Fibroblast of skin of left quadriceps (primary cell): ENCODE measurements at places on chromosomes 1 and 21.
A peak's percentile ranks its signal among the peaks of the same experiment; 100 is the strongest.

GRCh38 chr1:112599477-112599876 lies 19.5 kb downstream of the ST7L start:
- no peak for DNase-seq

DNA sequence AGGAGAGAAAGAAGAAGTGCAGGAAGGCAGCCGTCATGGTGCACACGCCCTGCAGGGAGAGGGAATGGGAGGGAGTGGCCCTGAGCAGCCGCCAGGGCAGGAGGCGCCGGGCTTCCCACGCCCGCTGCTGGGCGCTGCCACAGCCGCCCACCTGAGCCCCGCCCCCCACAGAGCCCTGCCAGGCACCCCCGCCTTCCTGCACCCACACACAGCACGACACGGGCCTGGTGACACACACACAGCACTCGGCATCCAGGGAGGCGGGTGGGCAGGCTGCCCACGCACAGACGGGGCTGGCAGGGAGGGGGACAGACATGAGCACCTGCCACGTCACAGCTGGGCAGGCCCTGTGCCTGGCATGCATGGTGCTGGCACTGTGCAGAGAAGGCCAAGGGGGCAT lies 27.5 kb downstream of the ADGRB2 start:
- DNase-seq = no peak

DNA sequence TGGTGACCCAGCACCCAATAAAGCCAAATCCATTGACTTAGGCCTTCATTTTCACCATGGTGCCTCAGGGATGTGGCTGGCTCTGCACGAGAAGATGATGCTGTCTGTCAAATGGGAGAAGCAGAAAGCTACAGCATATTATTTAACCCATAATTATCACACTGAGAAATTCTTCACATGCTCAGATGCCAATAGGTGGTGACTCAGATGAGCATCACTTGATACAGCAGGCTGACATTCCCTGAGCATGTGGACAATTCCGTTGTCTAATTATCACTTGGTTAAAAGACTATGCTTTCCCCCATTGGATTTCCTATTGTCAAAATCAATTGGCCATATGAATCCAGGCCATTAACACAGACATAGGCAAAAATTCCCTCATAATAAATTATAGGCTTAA lies 44.0 kb upstream of the HSD3B1 start:
- no peak for DNase-seq

DNA sequence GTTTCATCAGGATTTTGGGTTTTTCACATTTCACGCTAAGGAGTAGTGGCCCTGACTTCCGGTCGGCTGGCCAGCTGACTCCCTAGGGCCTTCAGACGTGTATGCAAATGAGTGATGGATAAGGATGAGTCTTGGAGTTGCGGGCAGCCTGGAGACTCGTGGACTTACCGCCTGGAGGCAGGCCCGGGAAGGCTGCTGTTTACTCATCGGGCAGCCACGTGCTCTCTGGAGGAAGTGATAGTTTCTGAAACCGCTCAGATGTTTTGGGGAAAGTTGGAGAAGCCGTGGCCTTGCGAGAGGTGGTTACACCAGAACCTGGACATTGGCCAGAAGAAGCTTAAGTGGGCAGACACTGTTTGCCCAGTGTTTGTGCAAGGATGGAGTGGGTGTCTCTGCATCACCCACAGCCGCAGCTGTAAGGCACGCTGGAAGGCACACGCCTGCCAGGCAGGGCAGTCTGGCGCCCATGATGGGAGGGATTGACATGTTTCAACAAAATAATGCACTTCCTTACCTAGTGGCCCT lies 23.1 kb upstream of the TNFRSF1B start:
- peak; percentile 50 for DNase-seq

GRCh38 chr21:25744854-25745253 lies 10.1 kb downstream of the GABPA start:
- no peak for DNase-seq

DNA sequence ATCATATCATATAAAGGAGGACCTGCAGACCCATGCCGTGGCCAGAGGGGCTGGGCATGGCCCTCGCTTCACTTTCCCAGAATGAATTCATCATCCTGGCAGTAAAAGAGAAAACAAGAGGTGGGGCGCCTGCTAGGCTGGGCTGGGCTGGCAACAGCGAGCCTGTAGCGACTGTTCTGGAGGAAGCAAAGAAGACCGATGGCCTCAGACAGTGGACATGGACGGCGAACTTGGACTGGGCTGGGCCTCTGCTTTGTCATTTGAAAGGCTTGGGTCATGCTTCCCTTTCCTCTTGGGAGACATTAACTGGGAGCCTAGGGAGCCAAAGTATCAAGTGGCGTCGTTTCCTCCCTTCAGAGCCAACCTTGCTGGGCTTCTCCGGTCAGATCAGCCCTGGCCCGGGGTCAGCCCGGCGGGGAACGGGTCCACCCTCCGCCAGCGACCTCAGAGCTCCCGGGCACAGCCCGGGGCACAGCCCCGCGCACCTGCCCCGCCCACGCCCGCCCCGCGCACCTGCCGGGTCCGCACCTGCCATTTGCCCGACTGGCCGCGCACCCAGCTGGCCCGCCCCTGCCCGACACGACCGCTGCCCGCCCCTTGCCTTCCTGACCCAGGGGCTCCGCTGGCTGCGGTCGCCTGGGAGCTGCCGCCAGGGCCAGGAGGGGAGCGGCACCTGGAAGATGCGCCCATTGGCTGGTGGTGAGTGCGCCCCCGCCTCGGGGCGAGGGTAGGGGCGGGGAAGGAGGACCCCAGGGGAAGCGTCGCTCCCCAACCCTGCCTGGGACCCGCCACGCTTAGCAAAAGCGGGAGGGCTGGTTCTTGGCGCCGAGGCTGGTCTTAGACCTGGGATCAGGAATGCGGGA lies at the start of gene FAM3B:
Gene FAM3B, plus strand, starts transcription at position 602 of the 863 bp plus-strand sequence. Its CDS starts 79 bp downstream, at position 681.
- DNase-seq = no peak

- no peak for DNase-seq
These were observed 15.3 kb downstream of the RSPH1 start for GRCh38 chr21:42480736-42481135.

- no peak for DNase-seq
These were observed 7.4 kb downstream of the SLC16A4 start for GRCh38 chr1:110383251-110383990.

- DNase-seq = no peak
These were observed 1.8 kb upstream of the TBX15 start for GRCh38 chr1:118989878-118990378.

- DNase-seq = peak; percentile 29
These were observed 53.9 kb upstream of the ASPM start for GRCh38 chr1:197200272-197200899.

DNA sequence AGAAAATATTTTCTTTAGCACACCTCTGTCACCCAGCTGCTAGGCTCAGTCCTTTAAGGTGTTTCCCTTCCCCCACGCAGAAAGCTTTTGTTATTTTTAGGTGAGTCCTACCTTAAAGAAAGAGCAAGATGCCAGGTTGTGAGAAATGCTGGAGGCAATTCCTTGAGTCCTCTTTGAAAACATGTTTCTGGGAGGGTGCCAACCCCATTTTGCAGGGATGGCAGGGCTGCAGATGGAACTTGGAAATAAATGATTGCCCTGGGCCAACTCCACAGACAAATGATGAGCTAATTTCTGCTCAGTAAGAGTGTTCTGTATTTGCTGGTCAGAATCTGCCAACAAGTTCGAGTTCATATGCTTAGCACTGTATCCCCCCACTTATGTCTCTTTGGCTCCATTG lies 119.2 kb upstream of the RAB3GAP2 start:
- DNase-seq = no peak

DNA sequence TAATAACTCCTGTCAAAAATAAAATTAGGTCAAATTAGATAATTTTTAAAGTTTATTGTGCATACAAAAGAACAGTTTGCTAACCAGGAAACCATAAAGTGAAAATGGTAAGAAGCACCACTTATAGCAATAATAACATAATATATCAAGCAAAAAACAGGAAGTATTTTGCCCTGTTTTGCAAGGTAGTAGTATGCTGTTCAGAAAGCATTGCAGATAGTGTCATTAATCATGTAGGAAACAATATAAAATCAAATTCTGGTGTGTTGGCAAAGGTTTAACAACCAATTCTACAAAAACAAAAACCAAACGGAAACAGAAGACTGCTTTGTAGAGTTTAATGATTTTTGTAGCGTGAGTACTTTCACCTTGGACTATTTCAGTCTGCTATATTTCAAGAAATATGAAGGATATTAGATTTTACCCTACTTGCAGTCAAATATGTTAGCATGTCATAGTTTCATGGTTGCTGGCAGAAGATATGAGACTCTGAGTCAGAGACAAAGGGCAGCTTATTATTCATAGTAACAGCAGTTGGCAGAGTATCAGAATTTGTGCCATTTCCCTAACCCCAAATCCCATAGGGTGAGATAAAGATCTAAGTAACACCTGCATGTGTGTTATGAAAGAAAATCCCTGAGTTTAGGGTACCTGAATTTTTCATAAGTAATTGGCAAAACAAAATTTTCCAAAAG lies 729.0 kb upstream of the BRINP3 start:
- peak; percentile 2 for DNase-seq

DNA sequence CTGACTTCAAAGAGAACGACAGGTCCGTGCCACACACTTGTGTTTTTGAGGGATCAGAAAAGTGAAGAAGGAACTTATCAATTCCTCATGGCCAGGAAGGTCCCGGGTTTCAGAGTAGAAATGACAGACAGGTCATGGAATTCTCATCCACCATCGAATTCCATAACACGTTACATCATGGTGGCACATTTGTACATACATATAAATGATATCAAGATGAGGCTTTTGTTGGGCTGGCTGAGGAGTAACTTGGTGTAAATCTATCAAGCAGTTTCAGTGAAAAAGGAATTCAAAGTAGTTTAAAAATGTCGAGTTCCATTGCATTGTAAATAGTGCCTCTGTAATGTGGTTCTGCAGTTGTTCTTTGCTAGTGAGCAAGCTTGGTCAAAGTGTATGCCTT lies 22.9 kb upstream of the GNPAT start:
- no peak for DNase-seq

- DNase-seq = peak; percentile 29
These were observed 102.7 kb downstream of the HMGB4 start for GRCh38 chr1:33966346-33967141.

DNA sequence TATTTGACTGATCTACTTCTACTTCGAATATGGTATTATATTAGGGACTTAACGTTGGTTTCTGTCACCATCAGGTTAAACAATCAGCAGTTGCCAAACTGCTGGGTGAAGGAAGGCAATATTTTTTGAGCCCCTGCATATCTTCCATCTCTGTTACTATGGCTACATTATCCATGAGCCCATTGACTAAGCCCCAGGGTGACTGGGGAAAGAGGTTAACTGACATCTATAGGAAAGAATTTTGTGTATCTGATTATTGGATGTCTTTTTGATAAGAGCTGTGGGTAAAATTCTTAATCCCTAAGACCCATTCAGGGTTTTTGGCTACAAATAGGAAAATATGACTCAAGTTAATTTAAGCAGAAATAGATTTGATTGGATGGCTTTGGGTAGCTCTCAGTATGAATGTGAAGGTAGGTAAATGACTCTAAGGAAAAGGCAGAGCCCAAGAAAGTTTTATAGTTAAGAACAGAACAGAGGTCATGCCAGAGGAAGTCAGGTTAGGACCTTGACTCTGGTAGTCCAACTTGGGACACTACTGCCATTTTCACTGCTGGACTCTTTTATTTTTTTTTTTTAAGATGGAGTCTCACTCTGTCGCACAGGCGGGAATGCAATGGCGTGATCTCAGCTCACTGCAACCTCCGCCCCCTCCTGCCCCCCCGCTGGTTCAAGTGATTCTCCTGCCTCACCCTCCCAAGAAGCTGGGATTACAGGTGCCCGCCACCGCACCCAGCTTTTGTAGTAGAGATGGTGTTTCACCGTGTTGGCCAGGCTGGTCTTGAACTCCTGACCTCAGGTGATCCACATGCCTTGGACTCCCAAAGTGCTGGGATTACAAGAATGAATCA lies 8.9 kb upstream of the XPR1 start:
- DNase-seq = no peak

- no peak for DNase-seq
These were observed 45.6 kb downstream of the DDX20 start for GRCh38 chr1:111801071-111801850.

- DNase-seq = peak; percentile 46
These were observed 26.2 kb upstream of the PRKACB start for GRCh38 chr1:84117868-84118267.

DNA sequence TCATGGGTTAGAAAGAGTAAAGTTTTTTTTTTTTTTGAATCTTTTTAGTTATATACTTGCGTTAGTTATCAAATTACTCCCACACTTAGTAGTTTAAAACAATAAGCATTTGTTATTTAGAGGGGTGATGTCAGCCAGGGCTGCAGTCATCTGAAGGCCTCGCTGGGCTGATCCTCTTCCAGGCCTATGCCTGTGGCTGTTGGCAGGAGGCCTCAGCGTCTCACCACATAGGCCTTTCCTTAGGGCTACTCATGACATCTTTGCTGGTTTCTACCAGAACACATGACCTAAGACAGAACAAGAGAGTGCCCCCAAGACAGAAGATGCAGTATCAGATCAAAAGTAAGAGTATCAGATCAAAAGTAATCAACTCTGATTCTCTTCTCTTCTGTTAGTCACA lies 167.4 kb downstream of the HHAT start:
- DNase-seq = no peak

DNA sequence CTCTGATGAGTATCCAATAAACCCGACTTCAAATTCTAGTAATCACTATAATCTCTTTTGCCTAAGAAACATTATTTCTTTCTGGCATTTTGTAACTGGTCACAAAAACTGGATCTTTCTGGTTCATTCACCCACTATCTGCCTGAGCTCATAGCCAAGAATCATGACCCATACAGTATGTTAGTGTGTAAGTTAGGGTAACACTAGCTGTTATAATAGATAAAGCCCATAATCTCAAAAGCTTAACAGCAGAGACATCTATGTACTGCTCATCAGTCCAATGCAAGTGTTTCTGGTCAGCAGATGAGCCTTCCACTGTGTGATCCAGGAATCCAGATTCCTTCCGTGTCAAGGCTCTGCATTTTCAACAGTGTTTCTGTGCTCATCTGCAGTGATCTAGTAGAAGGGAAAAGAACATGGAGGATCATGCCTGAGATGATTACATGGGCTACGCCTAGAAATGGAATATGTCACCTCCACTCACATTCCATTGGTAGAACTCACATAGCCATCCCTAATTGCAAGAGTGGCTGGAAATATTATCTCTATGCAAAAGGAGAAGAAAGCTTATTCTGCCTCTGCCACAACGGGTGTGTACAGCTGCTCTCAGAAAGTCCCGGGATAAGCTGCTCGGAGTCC lies 27.7 kb downstream of the RRAGC start:
- no peak for DNase-seq

- no peak for DNase-seq
These were observed 859 bp upstream of the ERMAP start for GRCh38 chr1:42815941-42816584.

GRCh38 chr1:148333875-148334338 lies 149.2 kb downstream of the PPIAL4G start:
- no peak for DNase-seq

DNA sequence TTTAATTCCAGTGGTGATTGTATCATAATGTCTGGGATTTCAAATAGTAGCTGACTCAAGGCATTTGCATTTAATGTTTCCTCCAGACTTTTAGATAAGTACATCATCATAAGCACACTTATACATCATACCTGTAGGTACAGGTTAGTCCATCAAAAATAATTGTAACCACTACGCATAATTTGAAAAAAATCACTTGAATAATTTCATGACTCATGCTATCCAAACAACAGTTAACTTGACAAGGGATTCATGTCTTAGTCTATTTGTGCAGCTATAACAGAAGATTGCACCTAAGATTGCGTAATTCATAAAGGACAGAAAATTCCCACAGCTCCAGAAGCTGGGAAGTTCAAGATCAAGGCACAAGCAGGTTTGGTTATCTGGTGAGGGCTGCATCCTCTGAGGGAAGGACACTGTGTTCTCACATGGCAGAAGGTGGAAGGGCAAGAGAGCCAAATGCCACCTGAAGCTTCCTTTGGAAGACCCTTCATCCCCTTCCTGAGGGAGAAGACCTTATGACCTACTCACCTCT lies 801.7 kb upstream of the BRINP3 start:
- no peak for DNase-seq
